RWPE1 (cell line): ENCODE measurements at places on chromosomes 13 and 19.

DNA sequence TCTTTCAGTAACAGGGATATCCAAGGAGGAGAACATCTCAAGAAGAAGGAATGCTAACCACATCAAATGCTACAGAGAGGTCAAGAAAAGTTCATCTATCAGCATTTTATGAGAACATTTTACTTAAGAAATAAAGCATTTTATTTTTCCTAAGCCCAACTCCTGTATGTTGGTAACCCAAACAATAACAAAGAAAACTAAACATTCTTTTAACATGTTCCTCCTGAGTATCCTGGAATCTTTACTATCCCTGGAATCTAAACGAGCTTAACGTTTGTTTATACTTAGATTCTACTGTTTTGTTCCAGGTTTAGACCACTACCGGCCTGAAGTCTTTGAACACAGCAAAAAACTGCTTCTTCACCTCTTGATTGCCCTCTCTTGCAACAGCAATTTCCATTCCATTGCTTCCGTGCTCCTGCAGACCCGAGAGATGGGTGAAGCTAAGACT is 89.7 kb downstream of the ZAR1L start:
- no peak for DNase-seq

GRCh38 chr13:98279473-98280175 is 102.6 kb upstream of the RNF113B start:
- DNase-seq = no peak

GRCh38 chr13:43022934-43023288 is 475 bp upstream of the DNAJC15 start:
- DNase-seq = no peak

- no peak for DNase-seq
These were observed 123.3 kb upstream of the TMTC4 start for GRCh38 chr13:100797921-100798320.

DNA sequence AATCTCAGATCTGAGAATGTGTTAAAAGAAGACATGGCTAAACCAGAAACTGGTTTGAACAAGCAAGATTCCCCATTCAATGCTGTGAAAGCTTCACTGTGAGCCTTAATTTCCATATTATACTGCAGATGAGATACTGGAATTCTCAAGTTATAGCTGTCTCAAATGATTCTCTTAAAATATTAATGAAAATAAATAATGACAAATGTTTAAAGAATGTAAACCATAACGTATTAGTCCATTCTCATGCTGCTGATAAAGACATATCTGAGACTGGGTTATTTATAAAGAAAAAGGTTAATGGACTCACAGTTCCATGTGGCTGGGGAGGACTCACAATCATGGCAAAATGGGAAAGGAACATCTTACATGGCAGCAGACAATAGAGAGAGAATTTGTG is 667.8 kb downstream of the SLITRK1 start:
- no peak for DNase-seq

DNA sequence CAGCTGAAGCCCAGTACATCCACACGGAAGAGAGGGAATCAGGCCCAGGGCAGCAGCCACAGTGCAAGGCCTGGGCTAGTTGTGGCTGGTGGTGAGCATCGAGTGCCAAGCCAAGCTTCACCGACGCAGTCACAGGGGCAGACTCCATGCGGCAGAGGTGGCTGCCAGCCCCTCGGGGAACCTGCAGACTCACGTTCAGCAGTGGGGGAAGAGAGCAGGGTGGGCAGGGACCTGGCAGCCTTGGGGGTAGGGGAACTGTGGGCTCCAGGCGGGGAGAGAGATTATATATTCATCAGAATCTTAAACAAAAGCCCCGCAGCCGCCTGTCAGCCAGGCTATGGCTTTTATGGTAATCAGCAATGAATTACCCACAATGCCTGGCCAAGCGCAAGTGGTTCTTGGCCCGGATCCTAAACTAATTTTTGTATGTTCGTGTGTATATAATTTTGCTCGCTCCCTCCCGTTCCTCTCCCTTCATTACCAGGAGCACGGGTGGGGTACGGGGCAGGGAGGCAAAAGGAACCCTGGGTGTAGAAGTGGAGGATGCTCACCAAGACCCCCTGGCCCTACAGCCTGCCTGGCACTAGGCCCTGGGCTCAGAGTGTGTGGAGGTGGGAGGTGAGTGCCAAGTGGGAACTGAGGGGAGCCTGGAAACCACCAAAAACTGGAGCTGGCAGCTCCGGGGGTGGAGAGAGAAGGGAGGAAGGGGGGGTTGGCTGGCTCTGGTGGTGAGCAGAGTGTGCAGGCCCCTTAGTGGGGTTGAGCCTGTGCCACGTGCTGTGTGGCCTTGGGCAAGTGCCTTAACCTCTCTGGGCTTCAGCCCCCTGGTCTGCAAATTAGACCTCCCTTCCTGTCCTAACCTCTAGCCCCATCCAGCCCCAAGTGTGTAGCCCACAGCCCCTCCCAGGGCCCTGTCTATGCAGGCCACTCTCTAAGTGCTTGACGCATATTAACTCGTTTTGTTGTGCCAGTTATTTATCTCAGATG is 31.9 kb downstream of the PTPRS start:
- DNase-seq = peak; percentile 85

DNA sequence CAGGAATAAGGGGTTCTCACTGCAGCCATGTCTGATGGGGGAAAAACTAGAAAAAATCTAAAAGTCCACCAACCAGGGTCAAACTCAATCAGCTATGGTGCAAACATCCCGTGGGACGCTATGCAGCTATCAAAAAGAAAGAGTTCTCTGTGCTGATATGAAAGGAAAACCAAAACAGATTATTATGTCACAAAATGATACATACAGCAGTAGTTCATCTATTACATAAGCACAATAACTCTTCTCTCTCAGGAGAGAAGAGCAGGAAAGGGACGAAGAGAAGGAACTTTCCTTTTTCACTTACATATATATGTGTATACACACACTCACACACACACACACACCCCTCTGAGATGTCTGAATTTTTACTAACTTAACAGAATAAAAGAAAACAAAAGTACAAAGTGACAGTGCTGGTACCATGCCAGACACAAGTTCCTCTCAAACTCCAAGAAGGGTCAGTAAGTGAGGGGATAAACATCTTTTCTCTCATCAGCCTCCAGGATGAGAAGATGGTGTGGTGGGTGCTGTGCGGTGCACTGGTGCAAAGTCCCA is 2.9 kb upstream of the FKRP start:
- no peak for DNase-seq

- no peak for DNase-seq
These were observed 28.5 kb downstream of the EXOC3L2 start for GRCh38 chr19:45216667-45217066.

GRCh38 chr13:51765142-51765515 is 38.8 kb downstream of the DHRS12 start:
- DNase-seq = no peak

- DNase-seq = no peak
These were observed 6.3 kb downstream of the ZNF71 start for GRCh38 chr19:56601375-56601774.

- no peak for DNase-seq
These were observed 66.7 kb downstream of the SIPA1L3 start for GRCh38 chr19:37973666-37974065.

DNA sequence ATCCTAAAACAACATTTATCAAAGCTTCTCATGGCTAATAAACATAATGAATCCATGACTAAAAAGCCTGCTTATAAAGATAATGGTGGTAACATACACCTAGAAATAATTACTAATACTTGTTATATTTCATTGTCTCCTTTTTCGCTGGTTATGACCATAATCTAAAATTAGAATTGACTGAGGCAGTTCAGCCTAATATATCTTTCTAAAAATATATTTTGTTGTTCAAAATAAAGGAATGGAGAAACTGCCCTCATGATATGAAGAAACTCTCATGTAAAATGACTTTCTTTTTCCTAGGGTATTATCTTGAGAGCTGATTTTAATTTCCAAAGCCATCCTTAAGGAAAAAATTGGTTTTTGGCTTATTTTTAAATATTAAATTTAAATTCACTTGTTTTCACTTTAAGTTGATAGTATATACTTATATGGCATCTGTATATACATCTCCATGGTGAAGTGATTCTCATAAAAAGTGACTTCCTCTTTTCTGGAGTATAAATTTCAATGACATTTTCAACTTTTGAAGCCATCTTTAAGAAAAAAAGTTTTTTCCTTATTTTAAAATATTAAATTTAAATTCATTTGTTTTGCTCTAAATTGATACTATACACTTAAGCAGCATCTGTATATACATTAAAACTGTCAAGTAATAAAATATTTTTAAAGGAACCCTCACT is 204.6 kb downstream of the VWA8 start:
- DNase-seq = no peak

DNA sequence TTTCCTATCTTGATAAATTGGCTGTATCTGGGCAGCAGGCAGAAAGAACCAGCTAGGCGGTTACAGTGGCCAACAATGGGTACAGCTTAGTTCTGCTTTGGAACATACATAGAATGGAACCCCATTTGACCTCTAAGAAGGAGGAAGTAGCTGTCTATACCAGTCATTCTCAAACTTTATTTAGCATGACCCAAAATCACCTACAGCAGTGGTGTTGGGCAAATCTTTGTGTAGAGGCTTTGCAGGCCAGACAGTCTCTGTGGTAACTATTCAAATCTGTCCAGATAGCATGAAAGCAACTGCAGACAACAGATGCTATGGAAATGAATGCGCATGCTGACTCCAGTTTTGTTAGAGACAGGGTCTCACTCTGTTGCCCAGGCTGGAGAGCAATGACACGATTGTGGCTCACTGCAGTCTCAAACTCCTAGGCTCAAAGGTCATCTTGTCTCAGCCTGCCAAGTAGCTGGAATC is 12.0 kb upstream of the KCNC3 start:
- no peak for DNase-seq

GRCh38 chr19:10193790-10194499 is 808 bp downstream of the DNMT1 start:
- peak; percentile 71 for DNase-seq

GRCh38 chr19:58336820-58337219 is 10.0 kb downstream of the ZSCAN22 start:
- no peak for DNase-seq

- DNase-seq = peak; percentile 81
These were observed 2.3 kb downstream of the SLC5A5 start for GRCh38 chr19:17873786-17874757.

DNA sequence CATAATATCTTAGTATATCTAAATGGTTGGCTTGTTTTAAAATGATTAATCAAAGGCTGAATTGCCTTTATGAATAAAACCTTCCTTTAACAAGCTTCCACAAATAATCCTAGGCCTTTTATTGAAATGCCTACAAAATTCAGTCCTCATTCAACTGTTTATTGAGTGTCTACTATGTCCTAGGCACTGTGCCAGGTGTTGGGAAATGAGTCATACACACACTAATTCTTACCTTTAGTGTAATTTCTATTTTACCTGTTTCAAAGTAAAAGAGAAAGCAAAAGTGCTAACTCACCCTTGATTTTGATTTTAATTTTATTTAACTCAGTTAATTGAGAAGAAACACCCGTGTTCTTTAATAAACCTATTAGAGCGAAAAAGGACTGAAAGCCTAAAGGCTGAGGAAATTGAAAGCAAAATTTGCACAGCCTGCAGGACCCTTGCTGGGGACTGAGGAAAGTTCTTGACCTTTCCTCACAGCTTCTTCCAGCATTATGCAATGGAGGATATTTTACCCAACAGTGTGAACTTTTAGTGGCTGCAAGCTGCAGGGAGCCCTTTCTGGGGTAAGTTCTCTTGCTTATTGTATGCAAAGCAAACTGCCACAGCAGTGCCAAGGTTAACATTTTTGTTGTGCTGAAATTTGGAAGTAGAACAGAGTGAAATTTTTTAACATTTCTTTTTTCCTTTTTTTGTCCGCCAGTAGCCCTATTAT is 83.1 kb downstream of the B3GLCT start:
- DNase-seq = no peak

DNA sequence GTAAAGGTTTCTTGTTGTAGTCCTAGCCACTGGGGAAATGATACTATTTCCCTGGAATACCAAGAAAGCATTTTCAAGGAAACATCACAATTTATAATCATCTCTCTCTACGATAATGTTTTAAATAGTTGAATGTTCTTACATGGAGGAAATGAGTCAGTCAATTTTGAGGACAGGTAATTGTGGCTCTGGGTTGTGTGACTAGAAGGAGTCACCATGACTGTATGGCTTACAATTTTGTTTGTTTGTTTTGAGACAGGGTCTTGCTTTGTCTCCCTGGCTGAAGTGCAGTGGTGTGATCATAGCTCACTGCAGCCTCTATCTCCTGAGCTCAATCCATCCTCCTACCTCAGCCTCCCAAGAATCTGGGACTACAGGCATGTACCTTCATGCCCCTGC is 47.4 kb downstream of the COG3 start:
- no peak for DNase-seq

GRCh38 chr19:4391701-4392483 is 8.5 kb downstream of the SH3GL1 start:
- no peak for DNase-seq

DNA sequence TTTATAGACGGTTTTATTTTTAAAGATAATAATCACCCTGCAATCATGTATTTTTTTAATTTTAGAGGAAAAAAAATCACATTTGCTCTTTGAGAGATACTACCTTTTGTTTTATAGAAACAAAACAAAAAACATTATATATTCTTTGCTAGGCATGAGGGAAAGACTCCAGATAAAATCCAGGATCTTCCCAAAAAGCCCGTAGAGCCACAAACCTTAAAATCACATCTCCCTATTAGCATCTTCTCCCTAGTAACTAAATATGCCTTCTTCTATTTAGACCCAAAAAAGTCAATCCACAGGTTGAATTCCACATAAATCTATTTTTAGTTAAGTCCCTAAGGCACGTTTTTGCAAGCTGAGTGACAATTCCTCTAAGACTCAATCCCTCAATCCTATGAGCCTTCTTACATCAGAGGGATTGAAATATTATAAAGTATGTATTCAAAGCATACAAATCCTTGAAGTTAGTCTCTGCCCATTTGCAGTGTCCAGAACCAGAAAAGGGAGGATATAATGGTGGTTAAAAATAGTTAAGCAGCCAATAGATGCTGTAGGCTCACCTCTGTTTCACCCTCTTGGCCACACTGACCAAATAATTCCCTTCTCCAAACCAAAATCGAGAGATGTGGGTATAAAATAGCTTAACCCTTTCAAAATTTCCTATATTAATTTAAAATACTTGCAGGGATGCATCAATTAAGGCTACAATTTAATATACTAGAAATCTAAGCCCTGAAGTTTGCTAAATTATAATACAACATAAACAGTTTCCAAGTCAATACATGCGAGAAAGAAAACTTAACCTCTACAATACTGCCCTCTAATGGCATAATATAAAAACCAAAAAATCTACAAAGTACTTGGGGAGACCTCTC is 64.0 kb downstream of the SERP2 start:
- DNase-seq = no peak

- DNase-seq = no peak
These were observed 533.6 kb downstream of the MYO16 start for GRCh38 chr13:109163037-109163379.

DNA sequence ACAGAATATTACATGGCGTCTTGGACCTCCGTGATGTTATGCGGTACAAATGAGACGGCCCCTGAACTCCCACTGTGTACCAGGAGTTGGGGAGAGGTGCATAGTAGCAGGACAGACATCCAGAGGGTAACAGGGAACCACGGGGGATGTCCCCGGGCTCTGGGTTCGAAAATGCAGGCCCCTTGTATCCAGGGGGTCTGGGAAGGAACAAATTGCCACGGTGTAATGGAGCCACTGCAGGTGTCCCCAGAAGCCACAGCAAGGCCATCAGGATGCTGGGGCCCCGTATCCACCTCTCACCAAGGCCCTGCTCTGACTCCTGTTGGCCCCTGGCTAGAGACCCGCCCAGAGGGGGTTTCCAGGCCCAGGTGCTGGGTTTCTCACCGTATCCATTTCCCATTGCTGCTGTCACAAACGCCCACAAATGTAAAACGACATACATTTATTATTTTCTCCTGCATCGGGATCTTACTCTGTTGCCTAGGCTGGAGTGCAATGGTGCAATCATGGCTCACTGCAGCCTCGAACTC is 77.8 kb downstream of the INSR start:
- DNase-seq = no peak
